ENCODE measurements at places on chromosomes 11 and 22.

DNA sequence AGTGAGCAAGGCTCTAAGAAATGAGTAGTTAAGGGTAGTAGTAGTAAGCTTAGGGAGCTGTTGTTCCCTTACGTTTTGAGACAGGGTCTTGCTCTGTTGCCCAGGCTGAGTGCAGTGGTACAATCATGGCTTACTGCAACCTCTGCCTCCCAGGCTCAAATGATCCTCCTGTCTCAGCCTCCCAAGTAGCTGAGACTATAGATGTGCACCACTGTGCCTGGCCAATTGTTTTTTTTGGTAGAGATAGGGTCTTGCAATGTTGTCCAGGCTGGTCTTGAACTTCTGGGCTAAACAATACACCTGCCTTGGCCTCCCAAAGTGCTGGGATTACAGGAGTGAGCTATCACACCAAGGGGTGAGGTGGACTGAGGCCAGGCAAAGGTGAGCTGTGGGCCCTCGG is 10.0 kb downstream of the SMIM38 start:
- no peaks in the 10 kb centered on the region for H3K36me3 ChIP-seq
- H3K4me1 ChIP-seq: peaks cover 8% of the 10 kb centered on the region
- no peak for DNase-seq
- no peaks in the 10 kb centered on the region for H3K27me3 ChIP-seq

GRCh38 chr11:64026575-64027205 is 9.0 kb upstream of the FLRT1 start:
- no peaks in the 10 kb centered on the region for H3K36me3 ChIP-seq
- DNase-seq: no peak
- H3K27me3 ChIP-seq: no peaks in the 10 kb centered on the region
- no peak overlapping the region for H3K4me3 ChIP-seq
- no peak overlapping the region for H3K27ac ChIP-seq

DNA sequence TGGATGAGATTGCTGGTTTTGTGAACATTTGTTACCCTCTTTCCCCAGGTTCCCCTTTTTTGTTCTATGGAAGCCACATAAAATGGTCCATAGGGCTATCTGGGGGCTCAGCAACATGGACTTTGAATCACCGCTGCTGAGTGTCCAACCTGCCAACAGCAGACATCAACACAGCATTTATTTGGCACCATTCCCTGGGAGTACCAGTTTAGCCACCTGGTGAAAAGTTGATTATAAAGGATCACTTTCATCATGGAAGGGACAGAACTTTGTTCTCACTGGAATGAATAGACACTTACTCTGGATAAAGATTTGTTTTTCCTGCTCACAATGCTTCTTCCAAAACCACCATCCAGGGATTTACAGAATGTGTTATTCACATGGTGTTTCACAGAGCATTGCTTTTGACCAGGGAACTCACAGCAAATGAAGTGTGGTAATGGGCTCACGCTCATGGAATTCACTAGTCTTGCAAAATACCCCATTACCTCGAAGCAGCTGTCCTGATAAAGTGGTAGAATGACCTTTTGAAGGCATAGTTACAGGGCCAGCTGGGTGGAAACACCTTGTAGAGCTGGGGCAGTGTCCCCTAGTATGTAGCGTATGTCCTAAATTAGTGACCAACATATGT is 43.9 kb downstream of the ADM start:
- H3K27ac ChIP-seq: no peak overlapping the region
- H3K27me3 ChIP-seq: no peaks in the 10 kb centered on the region
- DNase-seq: no peak
- no peaks in the 10 kb centered on the region for H3K36me3 ChIP-seq
- no peak overlapping the region for H3K4me3 ChIP-seq

DNA sequence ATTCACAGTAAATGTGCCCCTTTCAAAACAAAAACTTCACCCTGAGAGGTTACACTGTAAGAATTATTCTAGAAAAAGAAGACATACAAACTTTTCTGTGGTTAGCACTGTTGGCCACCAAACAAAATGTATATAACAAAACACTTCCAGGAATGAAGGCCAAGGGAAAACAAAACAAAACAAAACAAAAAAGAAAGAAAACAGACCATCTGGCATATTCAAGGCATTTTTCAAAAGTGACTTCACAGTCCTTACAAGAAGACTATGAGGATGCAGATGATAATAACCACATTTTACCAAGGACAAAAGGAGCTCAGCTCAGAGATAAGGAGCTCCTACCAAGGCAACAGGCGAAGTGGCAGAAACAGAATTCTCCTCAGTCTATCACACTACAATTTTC is 24.9 kb downstream of the CTSC start:
- no peak for DNase-seq
- peaks cover 3% of the 10 kb centered on the region for H3K36me3 ChIP-seq
- peaks cover 14% of the 10 kb centered on the region for H3K4me1 ChIP-seq
- H3K27ac ChIP-seq: no peak overlapping the region
- no peaks in the 10 kb centered on the region for H3K27me3 ChIP-seq

DNA sequence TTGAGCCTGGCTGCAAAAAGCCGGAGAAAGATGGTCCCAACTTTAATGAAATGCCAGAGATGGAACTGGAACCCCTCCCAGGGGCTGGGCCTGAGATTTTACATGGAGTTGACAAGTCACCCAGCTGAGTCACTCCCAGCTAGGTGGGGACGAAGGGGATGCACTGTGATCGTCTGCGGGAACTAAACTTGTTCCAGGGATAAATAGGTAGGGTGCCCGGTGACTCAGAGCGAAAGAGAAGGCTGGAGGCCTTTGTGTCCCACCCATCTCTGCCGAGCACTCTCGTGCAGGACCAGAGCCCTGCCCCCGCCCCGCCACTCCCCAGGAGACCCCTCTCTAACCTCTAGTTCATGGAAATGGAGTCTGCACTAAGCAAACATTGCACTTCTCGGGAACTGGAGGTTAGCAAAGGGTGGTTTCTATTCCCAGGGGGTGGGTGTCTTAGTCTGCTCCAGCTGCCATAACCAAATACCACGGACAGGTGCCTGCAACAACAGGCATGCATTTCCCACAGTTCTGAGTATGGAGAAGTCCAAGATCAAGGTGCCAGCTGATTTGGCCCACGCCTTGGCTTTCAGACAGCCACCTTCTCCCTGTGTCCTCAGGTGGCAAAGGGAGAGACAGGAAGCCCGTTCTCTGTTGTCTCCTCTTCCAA is 60.7 kb upstream of the FADD start:
- no peaks in the 10 kb centered on the region for H3K36me3 ChIP-seq
- H3K27ac ChIP-seq: peak overlapping the region; percentile 76
- no peak for DNase-seq
- H3K4me1 ChIP-seq: peaks cover 23% of the 10 kb centered on the region

GRCh38 chr11:87076260-87076783 is 38.6 kb downstream of the TMEM135 start:
- no peak for DNase-seq
- no peaks in the 10 kb centered on the region for H3K27me3 ChIP-seq
- no peak overlapping the region for H3K27ac ChIP-seq
- H3K4me3 ChIP-seq: no peak overlapping the region
- peaks cover 33% of the 10 kb centered on the region for H3K36me3 ChIP-seq
- no peaks in the 10 kb centered on the region for H3K4me1 ChIP-seq

DNA sequence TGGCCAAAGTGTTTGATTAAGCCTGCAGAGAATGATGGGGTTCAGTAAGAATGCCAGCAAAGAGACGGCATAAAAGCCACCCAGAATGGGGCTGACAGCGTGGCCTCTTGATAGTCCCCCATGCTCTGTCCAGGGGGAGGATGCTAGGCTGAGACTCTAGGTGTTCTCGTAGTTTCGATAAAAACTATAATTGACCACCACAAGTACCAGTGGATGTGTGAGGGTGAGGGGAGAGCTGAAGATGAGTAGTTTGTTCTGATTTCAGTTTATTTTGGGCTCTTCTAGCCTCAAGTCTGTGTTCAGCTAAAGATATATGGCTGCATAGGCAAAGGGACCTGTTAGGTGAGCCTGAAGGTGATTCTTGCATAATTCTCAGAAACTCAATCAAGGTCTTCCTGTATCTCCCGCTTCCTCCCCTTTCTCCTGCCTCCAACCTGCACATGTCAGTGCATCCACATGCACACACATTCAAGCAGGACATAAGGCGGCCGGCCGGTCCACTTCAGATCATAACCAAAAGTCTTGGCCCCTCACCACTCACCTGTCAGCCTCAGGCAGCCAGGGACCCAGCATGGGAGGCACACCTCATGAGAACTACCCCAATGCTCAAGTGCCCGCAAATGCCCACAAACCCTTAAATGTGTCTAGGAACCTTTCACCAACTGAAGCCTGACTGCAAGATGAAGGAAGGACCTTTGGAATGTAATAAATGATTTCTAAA is 31.2 kb downstream of the FLI1 start:
- no peak overlapping the region for H3K27ac ChIP-seq
- no peaks in the 10 kb centered on the region for H3K27me3 ChIP-seq
- DNase-seq: no peak

DNA sequence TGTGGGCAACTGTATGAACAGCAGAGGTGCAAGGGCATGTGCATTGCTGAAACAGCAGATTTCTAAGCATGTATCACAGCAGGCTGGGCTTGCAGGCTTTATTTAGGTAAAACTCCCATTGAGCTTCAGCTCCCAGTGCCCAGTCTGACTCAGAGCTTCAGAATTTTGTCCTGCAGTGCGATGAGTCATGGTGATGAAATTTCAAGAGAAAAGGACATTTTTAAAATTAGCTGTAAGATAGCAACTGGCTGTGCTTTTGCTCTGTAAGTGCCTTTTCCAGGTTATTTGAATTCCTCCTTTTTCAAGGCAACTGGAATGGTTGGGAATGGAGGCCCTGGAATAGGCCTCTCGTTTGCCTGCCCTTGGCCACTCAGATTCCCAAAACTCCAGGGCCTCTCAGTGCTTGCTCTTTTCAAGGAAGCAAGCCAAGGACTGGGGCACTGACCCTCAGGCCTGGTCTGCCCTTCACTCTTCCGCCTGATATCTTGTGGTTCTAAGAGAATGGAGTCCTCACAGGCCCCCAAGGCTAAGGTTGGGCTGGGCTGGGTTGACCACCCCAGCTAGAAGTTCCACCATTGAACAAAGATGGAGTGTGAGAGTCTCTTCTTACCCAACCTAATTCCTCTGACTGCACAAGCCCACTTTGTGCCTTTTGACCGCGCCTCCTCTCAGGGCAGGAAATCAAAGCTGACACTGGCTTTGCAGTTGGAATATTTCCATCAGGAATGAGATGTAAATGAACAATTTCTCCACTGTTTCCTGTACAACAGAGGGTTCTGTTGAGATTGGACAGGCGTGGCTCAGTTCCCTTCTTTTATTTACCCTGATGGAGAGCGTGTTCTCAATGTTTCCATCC is 59.5 kb upstream of the PRSS23 start:
- DNase-seq: no peak
- no peaks in the 10 kb centered on the region for H3K36me3 ChIP-seq
- no peaks in the 10 kb centered on the region for H3K27me3 ChIP-seq
- peaks cover 68% of the 10 kb centered on the region for H3K4me1 ChIP-seq
- H3K27ac ChIP-seq: peak overlapping the region; percentile 90

GRCh38 chr11:5275369-5276110 is 5.8 kb upstream of the HBE1 start:
- no peak overlapping the region for H3K27ac ChIP-seq
- no peak for DNase-seq
- H3K36me3 ChIP-seq: no peaks in the 10 kb centered on the region
- H3K4me3 ChIP-seq: no peak overlapping the region

GRCh38 chr11:59380263-59381059 is 21.8 kb downstream of the OR5AN1 start:
- H3K4me1 ChIP-seq: no peaks in the 10 kb centered on the region
- H3K27me3 ChIP-seq: no peaks in the 10 kb centered on the region
- H3K27ac ChIP-seq: no peak overlapping the region
- H3K4me3 ChIP-seq: no peak overlapping the region
- no peak for DNase-seq
- no peaks in the 10 kb centered on the region for H3K36me3 ChIP-seq

DNA sequence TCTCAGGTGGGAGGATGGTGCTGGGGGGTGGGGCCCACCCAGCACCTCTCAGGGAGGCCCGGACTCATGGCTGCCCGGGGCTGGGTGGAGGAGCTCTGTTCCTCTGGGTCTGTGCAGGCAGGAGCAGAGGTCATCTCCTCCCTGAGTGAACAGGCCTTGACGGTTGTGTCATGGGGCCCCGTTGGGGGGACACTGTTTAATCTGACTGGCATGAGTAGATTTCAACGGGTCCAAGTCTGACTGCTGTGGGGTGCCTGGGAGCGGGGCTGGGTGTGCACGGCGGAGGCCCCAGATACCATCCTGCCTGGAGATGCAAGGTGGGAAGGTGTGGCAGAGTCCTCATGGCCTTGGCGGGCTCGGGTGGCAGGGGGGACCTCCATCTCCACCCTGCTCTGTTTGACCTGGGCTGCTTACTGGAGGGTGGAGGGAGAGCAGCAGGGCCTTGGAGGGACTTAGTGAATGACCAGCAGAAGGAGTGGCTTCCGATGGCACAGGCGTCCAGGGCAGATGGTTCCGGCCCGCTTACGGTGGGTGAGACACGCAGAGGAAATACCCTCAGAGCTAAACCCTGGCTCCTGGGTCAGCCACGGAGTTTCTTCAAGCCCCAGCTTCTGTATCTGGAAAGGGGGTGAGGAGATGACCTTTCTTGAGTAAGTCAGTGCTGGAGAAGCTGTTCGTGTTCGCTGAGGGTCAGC is 48.7 kb downstream of the SMIM38 start:
- no peaks in the 10 kb centered on the region for H3K36me3 ChIP-seq
- H3K27ac ChIP-seq: no peak overlapping the region
- peaks cover 14% of the 10 kb centered on the region for H3K27me3 ChIP-seq
- H3K4me1 ChIP-seq: peaks cover 2% of the 10 kb centered on the region

DNA sequence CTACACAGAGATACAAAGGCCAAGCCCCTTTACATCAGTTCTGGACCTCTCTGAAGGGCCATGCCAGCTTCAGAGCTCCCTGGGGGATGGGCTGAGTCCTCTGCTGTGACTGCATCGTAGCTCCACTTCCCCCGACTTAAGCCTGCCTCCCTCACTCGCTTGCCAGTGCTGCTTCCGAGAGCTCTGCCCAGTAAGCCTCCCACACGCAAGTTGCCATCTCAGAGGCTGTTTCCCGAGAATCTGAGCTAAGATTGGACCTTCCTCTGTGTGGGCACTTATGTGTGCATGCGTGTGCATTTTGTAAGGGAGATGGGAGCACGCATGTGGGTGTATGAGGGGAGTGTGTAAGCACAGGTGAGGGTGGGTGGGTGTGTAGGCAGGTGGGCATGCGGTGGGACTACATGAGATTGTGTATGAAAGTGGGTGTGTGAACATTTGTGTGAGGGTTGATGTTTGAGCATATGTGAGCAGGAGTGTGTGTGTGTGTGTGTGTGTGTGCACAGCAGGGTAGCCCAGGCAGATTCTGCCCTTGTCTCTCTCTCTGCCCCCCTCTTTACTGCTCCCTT is 163.0 kb upstream of the SYT13 start:
- H3K27me3 ChIP-seq: peaks cover 22% of the 10 kb centered on the region
- DNase-seq: no peak
- no peaks in the 10 kb centered on the region for H3K4me1 ChIP-seq
- no peaks in the 10 kb centered on the region for H3K36me3 ChIP-seq
- H3K4me3 ChIP-seq: no peak overlapping the region
- H3K27ac ChIP-seq: no peak overlapping the region

Measured in suprapubic skin (tissue), 4 donors.